Bone marrow (tissue), 2 donors: ENCODE measurements at places on chromosomes 12 and 14.

DNA sequence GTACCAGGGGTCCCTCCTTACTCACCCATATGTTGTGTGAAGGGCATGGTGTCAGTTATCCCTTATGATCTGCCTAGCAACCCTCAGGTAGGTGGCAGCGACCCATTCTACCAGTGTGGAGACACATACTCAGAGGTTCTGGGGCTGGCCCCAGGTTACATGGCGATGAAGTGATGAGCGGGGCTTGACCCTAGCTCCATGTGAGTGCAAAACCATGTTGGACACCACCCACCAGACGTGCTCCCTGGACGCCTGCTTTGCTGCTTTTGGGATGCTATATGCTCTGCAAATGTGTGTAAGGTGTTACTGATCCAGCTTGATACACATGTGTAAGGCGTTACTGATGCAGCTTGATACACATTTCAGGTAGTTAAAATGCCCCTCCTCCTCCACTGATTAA, 33.3 kb downstream of the EP400 start:
- no peak for DNase-seq

- DNase-seq, result no peak
Measured at GRCh38 chr14:71491931-71492330, 440.3 kb upstream of the RGS6 start.

DNA sequence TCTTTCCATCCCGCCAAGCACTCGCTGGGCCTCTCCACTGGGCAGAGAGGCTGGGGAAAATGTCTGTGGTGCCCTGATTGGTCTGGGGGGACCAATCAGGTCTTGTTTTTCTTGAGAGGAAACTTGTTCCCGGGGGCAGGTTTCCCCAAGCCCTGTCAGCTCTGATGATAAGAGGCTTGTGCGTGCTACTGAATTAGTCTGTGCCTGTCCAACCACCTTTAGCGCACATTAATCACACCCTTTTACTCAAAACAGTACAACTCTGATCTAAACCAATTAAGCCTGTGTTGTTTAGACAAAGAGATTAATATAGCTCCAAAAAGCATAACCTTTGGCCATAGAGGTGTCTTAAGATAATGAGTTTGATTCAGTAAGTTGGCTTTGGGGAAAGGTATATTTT, 580.4 kb downstream of the VRK1 start:
- no peak for DNase-seq

DNA sequence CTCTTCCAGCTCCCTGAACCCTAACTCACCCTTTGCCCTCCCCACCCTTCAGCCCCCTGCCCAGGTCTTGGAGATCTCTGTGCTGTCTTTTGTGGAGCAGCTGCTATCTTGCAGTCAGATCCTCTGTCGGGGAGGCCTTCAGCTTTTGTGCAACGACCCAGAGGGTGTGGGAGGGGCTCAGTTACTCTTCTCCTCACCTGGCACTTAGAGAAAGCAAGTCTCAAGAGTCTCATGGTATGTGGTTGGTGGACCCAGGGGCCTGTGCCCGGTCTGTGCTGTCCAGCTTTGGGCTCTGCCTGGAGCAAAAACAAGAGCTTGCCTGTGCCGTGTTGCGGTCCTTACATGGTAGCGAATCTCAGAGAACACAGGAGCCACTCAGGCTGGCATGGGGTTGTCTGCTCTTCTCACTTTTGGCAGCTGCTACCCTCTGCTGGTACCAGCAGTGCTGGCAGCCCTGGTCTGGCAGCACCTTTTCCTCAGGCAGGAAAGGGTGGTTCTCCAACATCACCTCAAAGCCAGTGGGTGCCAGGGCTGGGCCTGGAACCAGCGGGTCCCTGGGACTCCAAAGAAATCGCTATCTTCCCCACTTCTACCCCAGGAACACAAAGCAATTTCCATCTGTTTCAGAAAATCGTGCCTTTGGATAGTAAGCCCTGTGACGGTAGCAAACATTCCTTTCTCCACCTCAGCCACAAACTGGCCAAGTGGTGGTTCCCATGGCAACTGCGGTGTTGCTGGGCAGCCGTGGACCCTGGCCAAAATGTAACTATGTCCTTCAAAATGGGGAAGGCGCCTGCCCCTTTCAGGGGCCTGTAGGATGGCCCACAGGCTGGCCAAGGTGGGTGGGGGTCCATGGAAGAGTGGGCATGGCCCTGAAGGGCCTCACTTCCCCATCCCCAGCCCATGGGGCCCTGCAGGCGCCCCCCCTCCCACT, 90.0 kb downstream of the RIN3 start:
- DNase-seq, result no peak

DNA sequence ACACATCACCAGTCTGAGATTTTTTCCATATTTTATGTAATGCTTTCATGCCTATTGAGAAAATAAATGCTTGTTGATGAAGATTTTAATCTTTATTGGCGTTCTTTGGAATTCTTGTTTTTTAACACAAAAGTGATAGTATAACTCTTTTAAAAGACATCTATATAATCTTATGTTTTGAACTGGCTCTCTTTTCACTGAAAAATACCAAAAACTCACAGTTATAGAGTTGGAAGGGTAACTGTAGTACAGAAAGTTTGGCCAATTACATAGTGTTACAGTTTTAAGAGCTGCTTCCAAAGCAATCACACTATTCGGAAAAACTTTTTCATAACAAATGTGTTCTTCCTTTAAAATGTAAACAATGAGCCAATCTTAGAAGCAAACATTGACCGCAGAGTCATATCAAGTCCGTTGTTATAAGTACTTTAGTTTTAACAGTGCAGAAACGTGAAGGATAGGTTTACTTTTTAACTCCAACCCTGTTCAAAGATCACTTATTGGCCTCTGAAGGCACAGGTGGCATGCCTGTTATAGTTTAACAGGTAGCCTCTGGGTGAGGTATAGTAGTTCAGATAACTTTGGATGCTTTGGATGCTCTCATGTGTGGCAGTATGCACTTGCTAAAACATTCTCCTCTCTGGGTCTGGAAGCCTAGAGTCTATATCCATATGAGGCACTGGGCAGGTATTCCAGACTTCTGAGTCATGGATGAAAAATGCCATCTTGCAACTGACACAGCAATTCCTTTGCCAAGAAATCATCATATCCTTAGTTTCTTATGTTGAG, 12.1 kb upstream of the NTN4 start:
- no peak for DNase-seq

GRCh38 chr12:87991483-87991882, 37.7 kb downstream of the C12orf50 start:
- no peak for DNase-seq

GRCh38 chr14:103948442-103948841, 6.1 kb upstream of the RD3L start:
- DNase-seq, result no peak

DNA sequence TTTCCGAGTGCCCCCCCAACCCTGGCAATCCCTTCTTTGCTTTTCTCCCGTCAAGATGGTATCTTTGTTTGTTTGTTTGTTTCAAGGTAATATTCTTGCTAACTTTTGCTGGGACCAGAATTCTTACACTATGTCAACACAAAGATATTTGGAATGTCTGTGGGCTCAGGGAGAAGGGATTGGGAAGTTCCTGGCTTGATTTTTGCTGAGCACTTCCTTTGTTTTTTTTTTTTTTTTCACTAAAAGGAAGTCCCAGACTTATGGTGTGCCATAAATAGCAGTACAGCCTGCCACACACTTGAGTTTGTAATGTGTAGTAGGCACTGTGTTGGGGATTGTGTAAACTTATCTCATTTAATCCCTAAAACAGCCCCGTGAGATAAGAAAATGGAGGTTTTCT, 11.2 kb upstream of the RNU6-7 start:
- no peak for DNase-seq

- DNase-seq, result no peak
Measured at GRCh38 chr12:107684029-107684795, 1.4 kb upstream of the PWP1 start.

GRCh38 chr12:124388679-124389137, 93.8 kb downstream of the RFLNA start:
- peak; percentile 60 for DNase-seq

DNA sequence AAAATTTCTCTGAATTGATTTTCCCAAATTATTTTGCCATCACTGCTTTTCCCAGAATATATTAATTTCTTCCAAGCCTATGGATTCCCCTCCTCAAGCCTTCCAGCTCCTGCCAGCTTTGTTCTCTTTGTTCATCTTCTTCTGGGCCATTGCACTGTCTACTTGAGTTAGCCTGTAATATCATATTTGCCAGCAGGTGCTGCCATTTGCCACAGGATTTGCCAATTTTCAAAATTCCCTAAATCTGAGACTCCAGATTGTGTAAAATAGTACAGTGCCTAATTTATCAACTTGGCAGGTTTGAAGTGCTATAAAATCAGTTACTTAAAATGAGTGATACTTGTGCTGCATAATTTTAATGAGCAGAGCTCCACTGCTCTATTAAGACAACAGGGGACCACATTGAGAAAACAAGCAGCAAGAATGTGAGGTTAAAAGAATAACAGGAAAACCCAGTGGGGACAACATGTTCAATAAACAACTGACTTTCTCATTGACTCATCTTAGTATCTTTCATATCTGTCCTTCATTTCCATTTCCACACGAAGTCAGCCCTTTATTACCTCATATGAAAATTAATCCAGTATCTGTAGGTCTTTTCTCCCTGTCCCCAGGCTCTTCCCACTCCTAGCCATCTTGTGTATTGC, 84.6 kb upstream of the CCDC196 start:
- DNase-seq, result no peak
